Body of pancreas (tissue), 4 donors: ENCODE measurements at places on chromosomes 12 and 14. TPM values are rescaled to one million over a fixed set of nuclear protein-coding genes. Genes with fewer than 3 reads are reported as not detected.

AMIGO2 gene
- total RNA-seq: 4.0 TPM

SNRNP35 gene
- total RNA-seq: 16.9 TPM

NGB gene
- not detected for total RNA-seq

CLECL1 gene
- total RNA-seq: not detected

PZP gene
- not detected for total RNA-seq

KRT86 gene
- 8.6 TPM for total RNA-seq

- no peaks in the 10 kb centered on the region for H3K36me3 ChIP-seq
- H3K4me1 ChIP-seq: peaks cover 39% of the 10 kb centered on the region
- H3K27ac ChIP-seq: peak overlapping the region; percentile 96
- no peak overlapping the region for H3K4me3 ChIP-seq
- no peaks in the 10 kb centered on the region for H3K27me3 ChIP-seq
These were observed 2.1 kb upstream of the UBC start for GRCh38 chr12:124916374-124917134.

DNA sequence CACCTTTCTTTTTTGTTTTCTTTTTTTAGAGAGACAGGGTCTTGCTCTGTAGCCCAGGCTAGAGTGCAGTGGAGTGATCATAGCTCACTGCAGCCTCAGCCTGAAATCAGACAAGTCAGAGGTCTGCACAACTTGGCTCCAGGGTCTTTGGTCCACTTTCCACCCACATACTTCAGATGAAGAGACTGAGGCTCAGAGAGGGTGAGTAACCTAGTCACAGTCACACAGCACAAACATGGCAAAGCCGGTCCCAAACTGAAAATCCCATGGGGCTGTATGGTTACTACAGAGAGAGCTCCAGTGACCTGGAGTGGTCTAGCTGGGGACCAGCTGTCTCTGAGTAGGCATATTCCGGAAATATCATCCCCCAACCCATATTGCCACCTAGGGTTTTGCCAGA, 19.2 kb downstream of the LHX5 start:
- H3K4me3 ChIP-seq: no peak overlapping the region
- H3K27ac ChIP-seq: no peak overlapping the region
- no peaks in the 10 kb centered on the region for H3K36me3 ChIP-seq
- H3K27me3 ChIP-seq: no peaks in the 10 kb centered on the region

- no peaks in the 10 kb centered on the region for H3K27me3 ChIP-seq
- peaks cover 5% of the 10 kb centered on the region for H3K4me1 ChIP-seq
- H3K4me3 ChIP-seq: no peak overlapping the region
These were observed 275.4 kb downstream of the TTC6 start for GRCh38 chr14:37870632-37871346.

DNA sequence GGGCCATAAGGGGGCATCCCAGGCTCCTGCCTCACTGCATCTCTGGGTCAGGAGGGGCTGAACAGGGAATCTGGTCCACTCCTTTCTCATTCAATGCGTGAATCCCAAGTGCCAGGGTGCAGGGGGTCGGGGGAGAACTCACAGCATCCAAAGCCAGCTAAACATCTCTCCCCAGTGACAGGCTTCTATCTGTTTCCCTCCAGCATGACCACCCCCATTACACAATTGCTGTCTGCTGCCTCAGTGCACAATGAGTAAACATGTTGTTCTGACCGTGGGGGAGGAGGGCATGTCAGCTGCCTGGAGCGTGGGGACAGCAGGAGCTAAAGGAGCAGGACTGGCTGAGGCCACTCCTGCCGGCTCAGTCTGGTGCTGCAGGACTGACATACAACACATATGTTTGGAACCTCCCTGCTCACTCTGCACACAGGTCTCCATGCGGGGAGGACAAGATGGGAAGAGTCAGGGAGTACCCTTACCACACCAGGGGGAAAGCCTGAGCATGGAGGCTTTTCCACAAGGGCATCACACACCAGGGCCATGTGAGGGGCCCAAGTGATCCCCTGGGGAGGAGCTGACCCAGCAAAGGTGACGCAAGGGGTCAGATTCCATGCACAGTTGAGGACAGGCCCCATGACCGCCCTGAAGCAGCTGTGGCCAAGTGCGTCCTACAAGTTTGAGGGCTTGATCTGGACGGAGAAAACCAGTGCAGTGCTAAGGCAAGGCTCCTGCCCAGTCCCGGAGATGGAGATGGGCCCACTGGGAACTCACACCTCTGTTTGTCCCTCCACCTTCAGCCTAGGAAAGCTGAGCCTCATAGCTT, 1.4 kb downstream of the TNS2 start:
- peak; percentile 78 for DNase-seq
- H3K4me1 ChIP-seq: peaks cover 83% of the 10 kb centered on the region
- H3K27ac ChIP-seq: peak overlapping the region; percentile 99
- H3K4me3 ChIP-seq: no peak overlapping the region
- H3K27me3 ChIP-seq: no peaks in the 10 kb centered on the region

DNA sequence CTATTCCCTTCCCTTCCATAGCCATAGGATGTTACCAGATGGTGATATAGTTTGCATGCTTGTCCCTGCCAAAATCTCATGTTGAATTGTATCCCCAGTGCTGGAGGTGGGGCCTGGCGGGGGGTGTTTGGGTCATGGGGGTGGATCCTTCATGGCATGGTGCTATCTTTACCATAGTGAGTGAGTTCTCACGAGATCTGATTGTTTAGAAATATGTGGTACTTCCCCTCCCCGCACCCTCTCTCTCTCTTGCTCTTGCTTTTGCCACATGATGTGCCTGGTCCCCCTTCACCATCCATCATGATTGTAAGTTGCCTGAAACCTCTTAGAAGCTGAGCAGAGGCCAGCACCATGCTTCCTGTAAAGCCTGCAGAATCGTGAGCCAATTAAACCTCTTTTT, 181.3 kb downstream of the CAND1 start:
- H3K27ac ChIP-seq: no peak overlapping the region
- no peaks in the 10 kb centered on the region for H3K4me1 ChIP-seq
- H3K4me3 ChIP-seq: no peak overlapping the region
- H3K27me3 ChIP-seq: no peaks in the 10 kb centered on the region

GRCh38 chr14:38662781-38663180, 406.9 kb upstream of the CLEC14A start:
- no peaks in the 10 kb centered on the region for H3K27me3 ChIP-seq
- no peak overlapping the region for H3K27ac ChIP-seq
- H3K4me3 ChIP-seq: no peak overlapping the region
- DNase-seq: no peak

DNA sequence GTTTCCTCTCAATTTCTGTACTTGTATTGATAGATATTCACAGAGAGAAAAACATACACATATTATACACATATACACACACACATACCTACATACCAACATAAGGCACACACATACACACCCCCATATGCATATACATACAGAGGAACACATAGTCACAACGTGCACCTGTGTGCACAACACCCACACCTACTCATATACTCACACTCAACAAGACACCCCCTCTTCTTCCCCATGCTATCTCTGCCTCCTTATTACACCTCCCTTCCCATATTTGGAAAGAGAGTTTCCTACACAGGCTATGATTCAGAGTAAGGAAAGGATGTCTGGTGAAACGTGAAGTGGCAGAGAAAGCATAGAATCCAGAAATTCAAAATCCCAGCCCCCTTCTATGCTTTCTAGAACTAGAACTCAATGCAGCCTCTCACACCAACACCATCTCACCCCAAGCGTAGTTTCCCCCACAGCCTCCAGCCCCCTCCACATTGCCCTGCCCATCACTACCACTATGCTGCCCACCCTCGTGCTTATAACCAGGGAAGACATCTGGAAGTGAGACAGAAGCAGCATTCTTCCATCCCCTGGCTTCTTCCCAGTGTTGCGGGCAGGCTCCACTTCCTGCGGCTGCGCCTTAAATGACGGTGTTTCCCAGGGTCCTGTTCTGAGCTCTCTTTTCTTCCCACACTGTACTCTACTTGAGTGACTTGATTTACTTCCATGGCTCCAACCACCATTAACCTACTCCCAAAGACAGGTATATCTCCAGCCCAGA, 2.4 kb downstream of the RNASE8 start:
- H3K4me3 ChIP-seq: no peak overlapping the region
- no peaks in the 10 kb centered on the region for H3K36me3 ChIP-seq
- H3K4me1 ChIP-seq: peaks cover 43% of the 10 kb centered on the region
- no peaks in the 10 kb centered on the region for H3K27me3 ChIP-seq
- no peak for DNase-seq
- H3K27ac ChIP-seq: no peak overlapping the region

DNA sequence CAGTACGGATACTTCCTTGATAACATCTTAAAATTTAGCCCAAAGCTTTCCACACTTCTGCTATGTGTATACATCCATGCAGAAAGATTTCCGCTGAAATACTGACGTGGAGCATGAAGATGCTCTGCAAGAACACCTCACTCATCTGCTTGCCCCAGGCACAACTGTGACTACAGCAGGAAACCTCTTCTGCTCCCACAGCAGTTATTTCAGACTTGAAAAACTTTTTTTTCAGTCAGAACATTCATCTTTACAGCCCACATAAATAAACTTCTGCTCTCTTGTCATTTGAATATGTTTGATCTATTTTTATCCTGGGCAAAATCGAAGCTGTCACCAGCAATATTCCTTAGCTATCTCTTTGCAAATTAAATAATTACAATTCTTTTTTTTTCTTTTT, 6.8 kb upstream of the LRIG3 start:
- peaks cover 48% of the 10 kb centered on the region for H3K4me1 ChIP-seq
- no peaks in the 10 kb centered on the region for H3K36me3 ChIP-seq
- no peak overlapping the region for H3K27ac ChIP-seq
- H3K27me3 ChIP-seq: no peaks in the 10 kb centered on the region

GRCh38 chr12:8036346-8036745, 3.8 kb downstream of the FOXJ2 start:
- peak; percentile 27 for DNase-seq
- no peak overlapping the region for H3K27ac ChIP-seq
- peaks cover 69% of the 10 kb centered on the region for H3K4me1 ChIP-seq
- no peak overlapping the region for H3K4me3 ChIP-seq
- no peaks in the 10 kb centered on the region for H3K27me3 ChIP-seq

DNA sequence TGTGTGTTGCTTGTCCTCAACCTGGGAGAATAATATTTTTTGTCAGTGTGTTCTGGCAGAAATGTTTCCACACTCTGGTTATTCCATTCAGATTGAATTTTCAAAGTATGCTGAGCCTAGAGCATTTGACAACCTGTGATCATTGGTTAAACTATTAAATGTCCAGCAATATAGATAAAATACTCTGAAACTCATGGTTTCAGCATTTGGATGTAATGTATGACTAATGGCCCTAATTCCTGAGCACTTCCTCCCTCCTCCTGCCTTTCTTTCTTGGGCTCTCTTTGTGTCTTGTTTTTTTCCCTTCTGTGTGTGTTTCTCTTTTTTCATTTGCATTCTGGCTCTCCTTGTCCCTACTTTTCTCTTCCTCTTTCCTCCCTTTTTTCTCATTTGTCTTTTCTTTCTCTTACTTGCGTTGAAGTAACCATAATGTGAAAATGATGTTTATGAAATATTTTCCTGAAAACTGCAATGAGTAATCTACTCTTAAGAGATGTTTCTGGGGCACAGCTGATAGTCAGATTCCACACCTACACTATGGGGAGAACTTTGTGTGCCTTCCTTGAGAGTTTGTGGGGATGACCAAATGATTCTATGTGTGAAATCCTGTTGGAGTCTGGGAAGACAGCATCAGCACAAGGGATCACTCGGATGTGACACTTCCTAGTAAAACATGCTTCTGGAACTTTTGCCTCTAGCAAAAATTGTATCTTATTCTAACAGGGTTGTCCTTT, 74.6 kb downstream of the FRMD6 start:
- no peak overlapping the region for H3K4me3 ChIP-seq
- no peak overlapping the region for H3K27ac ChIP-seq
- no peak for DNase-seq
- H3K4me1 ChIP-seq: no peaks in the 10 kb centered on the region
- no peaks in the 10 kb centered on the region for H3K36me3 ChIP-seq
- H3K27me3 ChIP-seq: no peaks in the 10 kb centered on the region

DNA sequence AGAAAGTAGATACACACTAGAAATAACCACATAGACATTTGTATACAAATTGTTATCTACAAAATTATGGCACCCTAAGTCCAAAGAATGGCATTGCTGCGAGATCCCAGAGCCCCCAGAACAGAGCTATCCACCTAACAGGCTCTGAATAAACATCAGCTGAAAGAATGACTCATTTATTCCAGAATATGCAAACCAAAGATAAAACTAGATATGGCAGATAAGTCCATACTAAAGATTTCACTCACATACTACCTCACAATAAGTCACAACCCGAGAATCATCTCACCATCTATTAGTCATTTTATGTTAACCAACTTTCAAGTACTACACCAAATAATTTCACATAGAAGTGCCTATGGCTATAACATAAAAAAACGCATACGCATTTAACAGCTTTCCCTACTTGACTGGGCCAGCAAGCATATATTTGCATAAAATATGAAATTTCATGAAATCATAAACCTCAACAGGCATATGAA, 5.6 kb downstream of the CNIH1 start:
- no peaks in the 10 kb centered on the region for H3K36me3 ChIP-seq
- H3K27ac ChIP-seq: no peak overlapping the region
- no peak overlapping the region for H3K4me3 ChIP-seq
- H3K27me3 ChIP-seq: no peaks in the 10 kb centered on the region

DNA sequence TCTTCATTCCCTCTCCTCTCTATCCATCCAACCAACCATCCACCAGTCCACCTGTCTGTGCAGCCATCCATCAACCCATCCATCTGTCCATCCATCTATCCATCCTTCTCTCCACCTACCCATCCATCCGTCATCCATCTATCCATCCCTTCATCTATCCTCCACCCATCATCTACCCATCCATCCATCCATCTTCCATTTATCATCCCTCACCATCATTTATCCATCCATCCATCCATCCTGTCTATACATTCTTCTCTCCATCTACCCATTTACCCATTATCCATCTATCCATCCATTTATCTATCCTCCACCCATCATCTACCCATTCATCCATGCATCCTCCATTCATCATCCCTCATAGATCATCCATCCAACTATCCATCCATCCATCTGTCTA, 24.4 kb downstream of the AACS start:
- no peak overlapping the region for H3K27ac ChIP-seq
- DNase-seq: no peak
- H3K4me1 ChIP-seq: peaks cover 10% of the 10 kb centered on the region
- peaks cover 11% of the 10 kb centered on the region for H3K36me3 ChIP-seq
- no peak overlapping the region for H3K4me3 ChIP-seq

- no peak overlapping the region for H3K4me3 ChIP-seq
- no peak for DNase-seq
- no peak overlapping the region for H3K27ac ChIP-seq
- no peaks in the 10 kb centered on the region for H3K27me3 ChIP-seq
These were observed 163.6 kb downstream of the BRMS1L start for GRCh38 chr14:35989736-35990135.

GRCh38 chr12:113581342-113581741, 109.7 kb upstream of the LHX5 start:
- no peaks in the 10 kb centered on the region for H3K36me3 ChIP-seq
- H3K27me3 ChIP-seq: no peaks in the 10 kb centered on the region
- DNase-seq: no peak
- no peak overlapping the region for H3K27ac ChIP-seq

- peak; percentile 48 for DNase-seq
- H3K27me3 ChIP-seq: no peaks in the 10 kb centered on the region
- H3K4me3 ChIP-seq: no peak overlapping the region
- peaks cover 6% of the 10 kb centered on the region for H3K36me3 ChIP-seq
- H3K4me1 ChIP-seq: no peaks in the 10 kb centered on the region
- H3K27ac ChIP-seq: no peak overlapping the region
These were observed 104.0 kb downstream of the GPR135 start for GRCh38 chr14:59360923-59361794.

GRCh38 chr12:68481181-68481941, 129.3 kb upstream of the RAP1B start:
- H3K4me3 ChIP-seq: no peak overlapping the region
- H3K4me1 ChIP-seq: no peaks in the 10 kb centered on the region
- no peaks in the 10 kb centered on the region for H3K27me3 ChIP-seq
- DNase-seq: no peak

- peaks cover 6% of the 10 kb centered on the region for H3K4me1 ChIP-seq
- H3K27me3 ChIP-seq: no peaks in the 10 kb centered on the region
- H3K4me3 ChIP-seq: no peak overlapping the region
- H3K36me3 ChIP-seq: no peaks in the 10 kb centered on the region
These were observed 51.0 kb upstream of the FERMT2 start for GRCh38 chr14:53001787-53002378.
